ENCODE measurements at places on chromosomes 1 and 21. TPM values are rescaled to one million over a fixed set of nuclear protein-coding genes. Genes with fewer than 3 reads are reported as not detected.

Gene LRRC71
- not detected for total RNA-seq

Gene THRAP3
- total RNA-seq: 107 TPM

Gene GBP6
- 34.4 TPM for total RNA-seq

Gene OLFML3
- 80.7 TPM for total RNA-seq

Gene TMEM61
- not detected for total RNA-seq

Gene SPRR2E
- total RNA-seq: not detected

Gene ILDR2
- total RNA-seq: 6.7 TPM

Gene SLC25A34
- total RNA-seq: 2.9 TPM

Gene DCDC2B
- not detected for total RNA-seq

Gene CDK11B
- 12.2 TPM for total RNA-seq

Gene FCRL2
- total RNA-seq: 0.10 TPM

Gene ATAD3C
- total RNA-seq: 1.3 TPM

Gene WDR64
- not detected for total RNA-seq

Gene MCOLN2
- total RNA-seq: not detected
